Muscle of arm (tissue), 14 donors: ENCODE measurements at places on chromosomes 3 and 15.

GRCh38 chr15:30055604-30056003 lies 27.2 kb upstream of the GOLGA8J start:
- DNase-seq, result no peak

DNA sequence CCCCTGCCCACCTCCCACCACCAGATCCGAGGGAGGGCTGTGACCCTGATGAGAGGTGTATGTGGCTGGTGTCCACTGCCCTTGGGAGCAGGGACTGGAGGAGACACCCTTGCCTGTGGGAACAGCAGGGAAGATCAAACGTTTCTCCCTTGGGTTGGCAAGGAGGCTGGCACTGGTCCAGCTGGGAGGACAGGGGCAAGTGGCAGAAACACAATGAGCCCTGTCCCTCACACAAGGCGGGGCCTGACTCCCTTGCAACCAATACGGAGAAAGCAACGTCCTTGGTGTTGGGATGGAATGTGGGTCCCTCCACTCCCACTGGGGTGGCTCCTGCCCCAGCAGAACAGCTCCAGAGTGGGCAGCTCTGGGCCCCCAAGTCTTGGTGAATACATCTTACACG lies 5.2 kb downstream of the HYAL2 start:
- no peak for DNase-seq

DNA sequence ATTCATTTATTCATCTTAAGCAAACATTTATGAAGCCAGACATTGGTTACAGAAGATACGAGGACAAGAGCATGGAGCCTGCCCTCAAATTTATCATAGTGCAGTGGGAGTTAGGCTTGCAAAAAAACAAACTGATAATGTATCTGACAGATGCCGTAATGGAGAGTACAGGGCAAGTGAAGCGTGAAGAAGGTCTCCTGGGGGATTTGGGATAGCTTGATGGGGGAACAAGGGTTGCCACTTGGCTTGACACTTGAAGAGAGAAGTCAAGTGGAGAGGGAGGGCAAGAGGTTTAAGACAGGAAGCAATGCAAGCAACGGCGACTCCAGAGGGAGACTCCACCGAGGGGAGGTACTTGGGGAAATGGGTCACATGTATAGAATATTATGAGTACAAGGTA lies 129.3 kb downstream of the SSR3 start:
- no peak for DNase-seq

GRCh38 chr3:184808021-184808420 lies 3.9 kb upstream of the VPS8 start:
- no peak for DNase-seq

DNA sequence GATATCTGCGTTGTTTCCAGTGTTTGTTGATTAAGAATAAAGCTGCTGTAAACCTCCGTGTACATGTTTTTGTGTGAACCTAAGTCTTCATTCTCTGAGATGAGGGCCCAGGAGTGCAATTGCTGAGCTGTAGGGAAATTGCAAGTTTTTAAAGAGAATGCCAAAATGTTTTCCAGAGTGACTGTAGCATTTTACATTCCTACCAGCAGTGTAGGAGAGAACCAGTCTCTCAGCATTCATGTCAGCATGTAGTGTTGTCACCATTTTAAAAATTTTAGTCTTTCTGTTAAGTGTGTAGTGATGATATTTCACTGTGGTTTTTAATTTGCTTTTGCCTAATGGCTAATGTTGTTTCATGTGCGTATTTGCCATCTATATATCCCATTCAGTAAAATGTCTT lies 3.4 kb upstream of the MGLL start:
- no peak for DNase-seq

DNA sequence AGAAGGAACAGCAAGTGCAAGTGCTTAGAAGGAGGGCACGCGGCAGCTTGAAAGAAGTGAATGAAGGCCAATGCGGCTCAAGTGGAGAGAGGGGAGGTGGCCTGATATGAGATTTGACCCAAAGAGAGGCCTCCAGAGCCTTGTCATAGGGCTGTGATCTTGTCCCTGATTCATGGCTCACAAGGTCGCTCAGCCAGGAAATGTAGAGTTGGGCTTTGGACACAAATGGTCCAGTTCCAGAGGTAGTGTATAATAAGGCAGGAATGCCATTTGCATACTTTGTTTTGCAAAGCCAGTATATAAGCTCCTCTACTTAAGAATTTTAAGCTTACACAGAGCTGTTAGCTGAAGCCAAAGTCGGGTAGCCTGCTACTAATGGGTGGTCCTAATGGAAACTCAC lies 33.7 kb downstream of the HGD start:
- DNase-seq, result no peak

- DNase-seq, result no peak
These were observed 16.0 kb downstream of the ISLR2 start for GRCh38 chr15:74146277-74146800.

DNA sequence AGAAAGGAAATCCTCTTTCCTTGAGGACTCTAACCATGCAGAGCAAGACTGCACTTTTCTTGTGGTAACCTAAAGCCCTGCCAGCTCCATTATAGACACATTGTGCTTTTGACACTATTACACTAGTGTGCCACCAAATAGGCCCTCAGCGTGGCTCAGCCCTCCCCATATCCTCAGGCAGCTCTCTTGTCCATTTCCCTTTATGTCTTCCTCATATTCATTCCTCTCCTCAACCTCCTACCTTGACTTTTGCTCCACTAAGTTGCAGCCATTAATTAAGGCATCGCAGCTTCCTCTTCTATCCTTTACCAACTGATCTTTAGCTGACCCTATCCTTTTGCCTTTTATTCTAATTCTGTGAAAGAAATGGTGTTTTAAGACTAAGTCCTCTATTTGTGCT lies 3.7 kb downstream of the ATG7 start:
- DNase-seq, result no peak

DNA sequence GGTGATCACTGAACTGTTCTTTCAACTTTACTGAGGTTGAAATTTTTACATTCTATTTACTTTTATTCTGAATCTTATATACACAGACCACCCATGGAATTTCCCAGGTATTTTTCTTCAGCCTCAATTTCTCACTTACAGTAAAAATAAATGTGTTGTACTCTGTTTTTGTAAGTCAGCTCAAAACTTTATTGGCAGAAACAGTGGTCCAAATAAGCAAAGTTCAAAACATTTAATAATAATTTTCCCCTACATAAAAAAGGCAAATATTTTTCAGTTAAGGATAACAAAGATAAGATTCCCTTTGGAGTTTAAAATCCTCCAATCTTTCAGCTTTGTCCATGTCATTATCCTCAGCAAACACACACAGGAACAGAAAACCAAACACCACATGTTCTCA lies 738.0 kb downstream of the FHIT start:
- DNase-seq, result no peak

- no peak for DNase-seq
These were observed 764 bp downstream of the UACA start for GRCh38 chr15:70762469-70763119.

GRCh38 chr15:55758580-55758986 lies 15.6 kb upstream of the PRTG start:
- DNase-seq, result no peak

- DNase-seq, result peak; percentile 70
These were observed at the start of gene UBA7 for GRCh38 chr3:49813497-49814174. Gene UBA7 (minus strand): TSS chr3:49813953. CDS start chr3:49813787, 166 bp downstream.

DNA sequence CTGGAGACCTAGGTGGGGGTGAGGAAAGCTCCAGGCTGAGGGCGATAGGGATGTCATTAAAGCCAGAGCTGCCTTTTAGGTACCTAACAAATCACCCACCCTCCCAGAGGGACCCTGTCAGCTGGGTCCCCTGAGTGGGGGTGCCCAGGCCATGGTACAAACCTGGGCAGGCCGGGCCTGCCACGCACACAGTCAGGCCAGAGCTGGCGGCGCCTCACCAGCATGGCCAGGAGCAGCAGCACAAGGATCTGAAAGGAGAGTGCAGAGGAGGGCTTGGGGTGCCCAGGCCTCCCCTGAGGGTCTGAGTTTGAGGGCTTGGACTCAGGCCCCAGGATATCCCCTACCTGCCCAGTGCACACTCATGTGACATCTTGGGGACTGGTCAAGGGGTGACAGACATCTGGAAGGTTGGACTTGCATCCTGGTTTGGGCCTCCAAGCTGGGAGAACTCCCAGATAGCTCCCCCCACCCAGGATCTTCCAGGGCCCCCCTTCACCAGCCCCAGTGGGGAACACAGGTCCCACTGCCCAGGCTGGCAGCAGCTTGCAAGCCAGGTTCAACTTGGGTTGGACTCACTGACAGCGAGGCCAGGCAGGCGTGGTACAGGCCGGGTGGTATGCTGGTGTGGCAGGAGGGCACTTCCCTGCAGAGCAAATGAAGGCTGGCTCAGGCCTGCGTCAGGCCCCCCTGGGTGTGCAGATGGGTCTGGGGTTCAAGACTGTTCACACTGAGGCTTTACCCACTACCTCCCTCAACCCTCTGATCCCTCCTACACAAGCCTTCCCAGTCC lies 5.2 kb downstream of the STRA6 start:
- no peak for DNase-seq

DNA sequence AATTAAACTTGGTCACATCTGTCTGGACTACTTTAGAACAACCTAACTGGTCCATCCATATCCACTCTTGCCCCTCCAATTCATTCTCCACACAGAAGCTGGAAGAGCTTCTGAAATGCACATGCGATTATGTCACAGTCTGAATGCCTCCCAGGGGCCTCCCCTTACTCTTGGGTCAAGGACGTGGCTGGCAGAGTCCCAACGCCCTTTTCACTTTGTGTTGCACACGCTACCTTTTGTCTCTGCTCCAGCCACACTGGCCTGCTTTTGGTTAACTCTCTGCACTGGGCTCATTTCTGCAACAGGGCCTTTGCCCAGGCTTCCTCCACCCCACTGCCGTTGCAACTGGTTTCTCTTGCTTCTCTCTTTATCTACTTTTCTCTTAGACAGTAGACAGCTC lies 245.2 kb downstream of the IL20RB start:
- no peak for DNase-seq

DNA sequence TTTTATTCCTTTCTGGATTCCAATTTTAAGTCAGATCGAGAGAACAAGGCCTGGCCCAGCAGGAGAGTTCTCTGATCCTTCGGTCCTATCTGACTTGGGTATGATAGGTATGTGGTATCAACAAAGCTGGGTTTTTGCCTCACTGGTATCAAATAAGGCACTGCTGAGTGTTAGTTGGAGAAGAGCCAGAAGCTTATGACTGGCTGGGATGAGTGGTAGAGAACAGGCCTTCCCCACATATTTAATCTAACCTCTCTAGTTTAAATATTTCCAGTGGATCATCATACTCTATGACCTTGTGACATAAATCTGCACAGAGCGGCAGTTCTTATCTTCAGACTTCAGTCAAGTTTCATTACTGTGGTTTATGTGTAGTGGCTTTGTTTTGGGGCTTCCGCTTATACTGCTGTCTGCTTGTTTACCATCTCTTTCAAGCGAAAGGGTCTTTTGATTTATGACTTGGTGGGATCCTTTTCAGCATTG lies 164.5 kb downstream of the PTPRG start:
- DNase-seq, result no peak

GRCh38 chr3:13879946-13880810 lies at the start of gene WNT7A:
Gene WNT7A (minus strand): TSS chr3:13880071. CDS start chr3:13879816, 255 bp downstream.
- no peak for DNase-seq

DNA sequence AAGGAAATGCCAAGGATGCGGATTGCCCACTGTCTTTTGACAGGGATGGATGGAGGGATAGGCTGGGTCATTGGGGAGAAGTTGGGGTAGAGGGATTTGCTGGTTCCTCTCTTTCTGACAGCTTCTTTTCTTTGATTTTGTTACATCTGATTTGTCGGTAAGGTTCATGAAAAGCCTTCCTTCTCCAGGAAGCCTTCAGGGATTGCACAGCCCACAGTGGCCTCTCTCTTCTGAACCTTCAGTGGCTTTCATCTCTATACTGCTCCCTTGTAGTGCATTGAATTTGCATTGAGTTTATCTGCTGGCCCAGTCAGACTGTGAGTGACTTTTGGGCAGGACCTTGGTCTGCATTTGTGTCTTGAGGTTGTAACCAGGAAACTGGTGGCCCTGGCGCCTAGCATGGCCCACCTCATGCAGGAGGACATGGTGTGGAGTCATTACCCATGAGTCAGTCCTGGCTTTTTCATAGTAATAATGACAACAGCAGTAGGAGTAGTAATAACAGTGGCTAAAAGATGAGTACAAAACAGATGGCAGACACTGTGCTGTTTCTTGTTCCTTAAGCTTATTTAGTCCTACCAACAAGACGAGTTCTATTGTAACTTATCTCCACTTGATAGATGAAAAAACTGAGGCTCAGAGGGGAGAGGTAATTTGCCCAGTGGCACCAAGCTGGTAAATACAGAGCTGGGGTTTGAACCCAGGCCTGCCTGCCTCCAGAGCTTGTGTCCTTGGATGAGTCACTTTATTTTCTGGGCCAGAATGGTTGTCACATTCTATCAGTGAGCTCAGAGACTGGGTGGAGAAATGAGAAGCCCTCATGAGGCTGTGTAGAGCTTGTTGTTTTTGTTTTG lies 28.4 kb downstream of the SMAD6 start:
- DNase-seq, result no peak

- no peak for DNase-seq
These were observed 145.2 kb downstream of the P3H2 start for GRCh38 chr3:189975391-189975990.

- DNase-seq, result peak; percentile 25
These were observed 31.8 kb upstream of the DCLK3 start for GRCh38 chr3:36796161-36796560.

DNA sequence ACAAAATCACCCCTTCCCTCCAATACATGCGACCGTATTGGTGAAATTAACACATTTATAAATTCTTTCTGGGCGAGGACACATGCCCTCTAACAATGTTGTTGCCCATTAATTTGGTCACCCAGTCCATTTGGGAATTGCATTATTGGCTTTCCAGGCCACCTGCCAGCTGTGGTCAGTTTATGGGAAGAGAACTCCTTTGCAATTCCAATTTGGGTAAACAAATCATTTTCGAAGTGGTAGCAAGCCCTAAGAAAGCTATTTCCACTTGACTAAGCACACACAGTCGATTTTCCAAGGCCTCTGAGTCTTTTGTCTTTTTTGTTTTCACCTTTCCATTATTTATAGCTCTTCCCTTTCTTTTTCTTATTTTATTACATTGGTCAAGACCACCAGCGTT lies 362.3 kb upstream of the RGMA start:
- DNase-seq, result no peak

DNA sequence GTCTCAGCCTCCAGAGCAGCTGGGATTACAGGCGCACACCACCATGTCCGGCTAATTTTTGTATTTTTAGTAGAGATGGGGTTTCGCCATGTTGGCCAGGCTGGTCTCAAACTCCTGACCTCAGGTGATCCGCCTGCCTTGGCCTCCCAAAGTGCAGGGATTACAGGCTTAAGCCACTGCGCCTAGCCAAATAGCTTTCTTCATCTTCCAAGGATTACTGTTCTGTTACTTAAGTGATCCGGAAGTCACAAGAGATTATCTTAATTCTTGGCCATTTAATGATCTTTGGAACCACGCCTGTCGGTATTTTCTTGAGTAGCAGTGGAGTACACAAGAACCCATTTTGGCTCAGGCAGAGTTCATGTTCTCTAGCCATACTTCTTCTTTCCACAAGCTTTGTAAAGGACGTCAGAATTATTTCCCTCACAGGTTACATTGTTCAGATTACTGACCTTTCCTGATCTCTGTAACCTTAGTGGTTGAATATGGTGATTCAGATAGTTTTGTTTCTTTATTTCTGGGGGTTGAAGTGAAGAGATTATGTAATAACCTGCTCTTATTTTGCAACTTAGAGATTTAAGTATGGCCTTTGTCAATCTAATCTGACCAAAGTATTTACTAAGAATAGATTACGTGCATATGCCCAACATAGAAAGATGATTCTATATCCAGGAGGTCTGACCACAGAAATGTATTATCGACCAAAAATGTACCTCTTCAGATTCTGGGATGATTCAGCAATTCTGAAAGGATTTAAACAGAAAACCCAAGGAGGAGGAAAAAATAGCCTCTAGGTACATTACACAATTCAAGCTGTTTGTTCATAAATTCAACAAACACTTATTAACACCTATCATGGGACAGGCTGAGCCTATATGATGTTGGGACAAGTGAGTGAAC lies 132.2 kb downstream of the GREM1 start:
- DNase-seq, result no peak
